ENCODE measurements at places on chromosomes 4 and X. TPM values are rescaled to one million over a fixed set of nuclear protein-coding genes. Genes with fewer than 3 reads are reported as not detected.

SOX3 gene
- not detected for total RNA-seq

RTL9 gene
- total RNA-seq, result not detected

TMEM150C gene
- total RNA-seq, result not detected

PNMA6F gene
- not detected for total RNA-seq

NALF2 gene
- not detected for total RNA-seq

NEUROG2 gene
- total RNA-seq, result not detected

LSM6 gene
- 34.8 TPM for total RNA-seq

NPY1R gene
- not detected for total RNA-seq

FDCSP gene
- total RNA-seq, result not detected

ADH1A gene
- total RNA-seq, result not detected

TRPC5OS gene
- not detected for total RNA-seq

CYLC1 gene
- total RNA-seq, result not detected

MMGT1 gene
- total RNA-seq, result 16.1 TPM
